AG04450 (cell line): ENCODE measurements at places on chromosomes 4 and X. TPM values are rescaled to one million over a fixed set of nuclear protein-coding genes. Genes with fewer than 3 reads are reported as not detected.

The FOXR2 gene
- polyA plus RNA-seq = not detected in 2 replicates

The ASMT gene
- not detected in 2 replicates for polyA plus RNA-seq

The SYNPO2 gene
- polyA plus RNA-seq = 4.8 and 5.1 TPM in 2 replicates

The IL3RA gene
- polyA plus RNA-seq = not detected in 2 replicates

The GK2 gene
- polyA plus RNA-seq = not detected in 2 replicates

The UCP1 gene
- not detected in 2 replicates for polyA plus RNA-seq

The MTCP1 gene
- 10.5 and 17.4 TPM in 2 replicates for polyA plus RNA-seq

The TCEAL6 gene
- not detected in 2 replicates for polyA plus RNA-seq

The NPY2R gene
- not detected in 2 replicates for polyA plus RNA-seq

The GPRIN3 gene
- 0.01 TPM in 1 of 2 replicates, not detected in the other for polyA plus RNA-seq

The CLCN3 gene
- 23.7 and 36.5 TPM in 2 replicates for polyA plus RNA-seq

The CPXCR1 gene
- not detected in 2 replicates for polyA plus RNA-seq

The USP51 gene
- polyA plus RNA-seq = 0.96 and 1.4 TPM in 2 replicates

DNA sequence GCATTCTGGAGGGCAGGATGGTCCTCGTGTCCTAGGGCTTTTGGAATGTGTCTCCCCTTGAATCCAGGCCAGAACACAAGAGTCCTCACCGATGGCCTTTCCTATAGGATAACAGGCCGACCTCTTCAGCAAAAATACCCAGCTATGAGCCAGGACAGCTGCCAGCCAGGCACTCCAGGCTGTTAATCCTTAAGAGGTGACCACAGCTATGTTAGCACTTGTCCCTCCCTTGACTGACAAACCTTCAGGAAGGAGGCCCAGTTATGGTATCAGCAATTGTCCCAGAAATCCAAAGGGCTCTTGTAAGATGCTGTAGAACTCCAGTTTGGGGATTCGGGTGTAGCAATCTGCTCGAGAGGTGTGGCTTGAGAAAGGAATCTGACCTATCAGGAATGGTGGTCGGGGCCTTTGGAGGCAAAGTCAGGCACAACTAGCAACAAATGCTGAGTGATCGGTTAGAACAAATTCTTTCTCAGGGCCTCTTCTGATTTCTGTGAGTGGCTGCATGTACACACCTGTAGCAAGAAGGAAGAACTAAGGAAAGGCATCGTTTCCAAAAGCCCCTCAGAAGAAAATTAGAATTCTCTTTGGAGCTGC lies 54.6 kb downstream of the PTCHD1 start:
- no peak for DNase-seq

- DNase-seq = no peak
These were observed 113.5 kb downstream of the NDST4 start for GRCh38 chr4:114999880-115000279.

- no peak for DNase-seq
These were observed 35.9 kb upstream of the GRPEL1 start for GRCh38 chr4:7103607-7104365.

DNA sequence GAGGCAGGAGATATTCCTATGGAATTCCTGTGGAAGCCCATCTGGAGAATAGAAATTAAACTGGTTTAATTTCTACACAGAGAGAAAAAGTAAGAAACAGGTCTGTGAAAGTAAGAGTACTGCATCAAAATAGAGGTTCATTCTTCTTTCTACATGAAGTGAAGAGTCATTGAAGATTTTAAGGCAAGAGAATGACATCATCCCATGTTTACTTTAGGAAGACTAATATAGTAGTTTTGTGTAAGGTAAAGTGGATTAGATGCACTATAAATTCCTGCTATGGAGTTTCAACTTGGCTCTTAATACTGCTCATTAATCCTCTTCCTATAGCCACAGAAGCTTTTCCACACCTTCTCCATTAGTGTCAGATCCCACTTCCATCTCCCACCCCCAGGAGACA lies 47.6 kb downstream of the CNGA1 start:
- DNase-seq = no peak

- no peak for DNase-seq
These were observed at the start of gene DNAJB14 for GRCh38 chr4:99946356-99947189. Gene DNAJB14, minus strand, starts transcription at chr4:99946618. Its CDS starts 47 bp downstream, at chr4:99946571.

GRCh38 chr4:141731481-141731880 lies 95.1 kb downstream of the IL15 start:
- DNase-seq = no peak

DNA sequence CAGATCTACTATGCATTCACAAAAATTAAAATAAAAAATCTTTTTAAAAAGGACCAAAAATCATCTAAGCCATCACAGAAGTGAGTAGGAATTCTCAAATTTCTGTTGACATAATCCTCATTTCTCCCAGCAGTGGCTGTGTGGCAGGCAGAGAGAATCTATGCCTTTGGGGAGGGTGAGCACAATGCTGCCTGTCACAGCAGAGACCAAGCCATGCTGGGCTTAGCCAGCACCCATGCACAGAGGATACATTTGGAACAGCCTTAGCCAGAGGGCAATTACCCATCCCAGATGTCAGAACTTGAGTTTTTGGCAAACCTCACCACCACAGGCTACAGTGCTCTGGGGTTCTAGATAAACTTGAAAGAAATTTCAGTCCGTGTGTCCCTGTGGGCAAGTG lies 1274.8 kb upstream of the ADGRL3 start:
- DNase-seq = no peak

- no peak for DNase-seq
These were observed 79.7 kb downstream of the KIT start for GRCh38 chr4:54737421-54737820.

GRCh38 chrX:121221322-121221977 lies 174.0 kb downstream of the GLUD2 start:
- no peak for DNase-seq

DNA sequence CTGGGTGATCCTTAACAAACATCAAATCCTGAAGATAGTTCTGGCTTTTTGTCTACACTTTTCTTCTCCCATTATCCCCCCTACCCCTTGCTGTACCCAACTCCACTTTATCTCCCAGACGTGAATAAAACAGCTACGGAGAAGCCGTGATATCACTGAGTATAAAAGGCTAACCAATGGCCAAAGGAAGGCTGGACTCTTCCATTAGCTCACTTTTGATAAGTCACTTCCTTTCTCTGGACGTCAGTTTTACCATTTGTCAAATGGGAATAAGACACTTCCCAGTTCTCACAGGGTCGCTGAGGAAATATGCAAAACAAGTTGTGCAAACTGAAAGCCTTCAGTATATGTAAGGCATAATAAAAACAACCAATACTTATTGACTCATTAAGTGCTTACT lies 38.6 kb upstream of the EDA2R start:
- DNase-seq = no peak

DNA sequence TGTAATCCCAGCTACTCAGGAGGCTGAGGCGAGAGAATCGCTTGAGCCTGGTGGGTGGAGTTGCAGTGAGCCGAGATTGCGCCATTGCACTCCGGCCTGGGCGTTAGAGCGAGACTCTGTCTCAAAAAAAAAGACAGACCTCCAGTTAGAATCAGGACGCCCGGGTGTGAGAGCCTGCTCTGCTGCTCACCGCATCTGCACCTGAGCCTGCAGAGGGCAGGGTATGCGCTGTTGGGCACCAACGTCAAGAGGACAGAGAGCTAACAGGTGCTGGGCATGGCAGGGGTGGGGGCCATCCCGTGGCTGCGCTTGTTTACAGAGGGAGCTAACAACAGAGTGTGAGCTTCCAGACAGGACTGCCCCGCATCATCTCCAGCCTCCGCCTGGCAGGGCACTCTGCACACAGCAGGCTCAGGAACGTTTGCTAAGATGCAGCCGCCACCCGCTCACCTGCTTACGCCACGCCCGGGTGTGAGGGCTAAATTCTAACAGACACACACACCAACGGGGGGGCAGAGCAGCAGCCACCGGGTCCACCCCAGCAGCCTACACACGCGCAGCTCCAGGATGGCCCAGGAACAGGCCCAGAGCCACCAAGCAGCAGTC lies 50.0 kb upstream of the CPLX1 start:
- no peak for DNase-seq
